Activated CD4-positive, alpha-beta T cell treated with anti-CD3 and anti-CD28 coated beads for 1 hour (primary cell): ENCODE measurements at places on chromosomes 4 and X.

DNA sequence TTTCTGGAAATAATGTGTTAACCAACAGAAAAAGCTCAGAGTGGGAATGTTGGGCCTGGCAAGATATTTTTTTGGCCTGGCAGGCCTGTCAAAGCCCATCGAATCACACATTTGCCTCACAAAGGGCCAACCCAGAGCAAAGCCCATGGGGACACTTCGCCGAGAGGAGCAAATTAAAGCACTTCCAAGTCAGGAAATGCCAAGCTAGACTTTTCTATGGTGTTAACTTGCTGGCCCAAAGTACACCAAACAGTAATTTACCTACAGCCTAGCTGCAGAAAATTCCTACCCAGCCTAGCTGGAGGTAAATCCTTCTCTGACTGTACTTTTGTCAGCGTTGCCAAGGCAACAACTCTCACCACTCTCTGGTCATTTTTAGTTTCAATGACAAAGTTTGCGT lies 288.6 kb upstream of the LDB2 start:
- no peak for DNase-seq

DNA sequence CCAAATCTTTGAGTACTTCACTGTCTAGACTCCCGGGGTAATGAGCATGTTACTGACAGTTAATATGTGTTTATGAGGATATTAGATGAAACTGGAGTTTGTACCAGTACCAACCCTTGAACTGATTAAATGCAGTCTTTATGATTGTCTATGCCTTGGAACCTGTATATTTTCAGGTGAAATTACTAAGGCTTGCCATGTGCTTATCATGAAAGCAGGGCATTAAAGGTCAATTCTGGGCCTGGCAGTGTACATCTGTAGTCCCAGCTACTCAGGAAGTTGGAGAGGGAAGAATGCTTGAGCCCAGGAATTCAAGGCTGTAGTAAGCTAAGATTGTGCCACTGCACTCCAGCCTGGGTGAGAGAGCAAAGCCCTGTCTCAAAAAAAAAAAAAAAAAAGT lies 27.6 kb downstream of the PHEX start:
- no peak for DNase-seq

- DNase-seq: no peak
Observed at GRCh38 chrX:32825009-32825408, 386.3 kb downstream of the DMD start.

GRCh38 chrX:107894038-107894437 lies 68.4 kb downstream of the MID2 start:
- no peak for DNase-seq

GRCh38 chrX:39714471-39714870 lies 383.3 kb downstream of the BCOR start:
- DNase-seq: no peak

- DNase-seq: no peak
Observed at GRCh38 chr4:133186845-133187244, 37.8 kb downstream of the PCDH10 start.

DNA sequence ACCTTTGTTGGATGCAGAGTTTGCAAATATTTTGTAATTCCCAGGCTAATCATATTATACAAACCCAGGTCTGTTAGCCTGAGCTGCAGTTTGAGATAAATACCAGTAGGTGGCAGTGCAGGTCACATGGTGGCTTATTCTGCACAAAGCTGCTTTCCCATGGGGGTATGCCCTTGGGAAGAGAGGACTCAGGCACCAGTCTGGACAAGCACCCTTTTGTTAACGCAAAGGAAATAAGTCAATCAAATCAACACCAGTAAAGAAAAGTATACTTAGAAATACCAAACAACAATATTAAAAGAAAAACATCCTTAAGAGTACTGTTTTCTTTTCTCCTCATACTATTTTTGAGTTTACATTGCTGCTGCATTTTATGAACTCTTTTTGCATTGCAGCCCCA lies 389.0 kb upstream of the ZFP42 start:
- no peak for DNase-seq

GRCh38 chr4:175418516-175418915 lies 393.5 kb downstream of the GPM6A start:
- no peak for DNase-seq

- no peak for DNase-seq
Observed at GRCh38 chrX:14489437-14489836, 39.9 kb upstream of the GLRA2 start.

GRCh38 chr4:145533001-145533400 lies 51.3 kb downstream of the SMAD1 start:
- DNase-seq: no peak

DNA sequence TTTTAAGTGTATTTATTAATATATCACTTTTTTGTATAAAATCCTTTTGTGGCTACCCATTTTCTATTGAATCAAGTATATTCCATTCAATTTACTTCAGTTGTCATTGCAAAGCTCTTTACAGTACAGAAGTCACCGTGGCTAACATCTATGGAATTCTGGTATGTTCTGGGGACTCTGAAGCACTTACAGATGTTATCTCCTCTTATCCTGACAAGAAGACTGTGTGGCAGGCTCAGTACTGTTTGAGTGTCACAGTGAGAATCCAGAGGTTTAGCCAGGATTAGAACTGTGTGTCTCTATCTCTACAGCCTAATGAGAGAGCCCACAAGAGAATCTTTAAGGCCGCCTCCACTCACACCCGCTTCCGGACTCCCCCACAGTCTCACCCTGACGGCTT lies 78.2 kb upstream of the SORBS2 start:
- DNase-seq: no peak
